ENCODE measurements at places on chromosomes 11 and 22. TPM values are rescaled to one million over a fixed set of nuclear protein-coding genes. Genes with fewer than 3 reads are reported as not detected.

FAM180B gene
- not detected for total RNA-seq

KCNK4 gene
- not detected for total RNA-seq

RHOD gene
- 199 TPM for total RNA-seq

CPT1B gene
- 1.7 TPM for total RNA-seq

RIBC2 gene
- not detected for total RNA-seq

IGLL1 gene
- total RNA-seq, result not detected

CDCA5 gene
- total RNA-seq, result under 0.01 TPM

CSNK1E gene
- 176 TPM for total RNA-seq

DAGLA gene
- under 0.01 TPM for total RNA-seq

TMEM191B gene
- 0.28 TPM for total RNA-seq

GRM5 gene
- total RNA-seq, result under 0.01 TPM

NAALAD2 gene
- not detected for total RNA-seq

C11orf97 gene
- total RNA-seq, result not detected

GCAT gene
- total RNA-seq, result 8.5 TPM

MFRP gene
- total RNA-seq, result not detected

LRRC32 gene
- total RNA-seq, result 0.07 TPM

THRSP gene
- not detected for total RNA-seq

PIH1D2 gene
- 0.50 TPM for total RNA-seq

SDHD gene
- total RNA-seq, result 215 TPM

BIRC3 gene
- 3.1 TPM for total RNA-seq

SEPTIN5 gene
- total RNA-seq, result 4.4 TPM

TBX10 gene
- not detected for total RNA-seq

JAM3 gene
- under 0.01 TPM for total RNA-seq

CALCB gene
- 0.21 TPM for total RNA-seq

OMP gene
- not detected for total RNA-seq

MS4A4A gene
- total RNA-seq, result not detected

B4GAT1 gene
- total RNA-seq, result 13.7 TPM

OR8G5 gene
- not detected for total RNA-seq

KDM4E gene
- not detected for total RNA-seq

XRRA1 gene
- 10.7 TPM for total RNA-seq

SLN gene
- total RNA-seq, result not detected

PTPRCAP gene
- 0.28 TPM for total RNA-seq

NFRKB gene
- 15.4 TPM for total RNA-seq

DGCR6L gene
- 25.4 TPM for total RNA-seq

KCNE3 gene
- total RNA-seq, result 0.43 TPM

MCHR1 gene
- total RNA-seq, result not detected

RFPL1 gene
- not detected for total RNA-seq

CHRNA10 gene
- total RNA-seq, result 0.34 TPM

OR4C6 gene
- not detected for total RNA-seq

TPBGL gene
- not detected for total RNA-seq

TEX12 gene
- 0.50 TPM for total RNA-seq

OR5P2 gene
- total RNA-seq, result under 0.01 TPM

AIFM3 gene
- total RNA-seq, result 0.68 TPM
